ENCODE measurements at places on chromosomes 13 and 19.

GRCh38 chr13:57918913-57919312 lies 287.4 kb downstream of the PCDH17 start:
- DNase-seq: no peak

GRCh38 chr13:91166714-91167511 lies 180.6 kb upstream of the MIR17HG start:
- DNase-seq: no peak

GRCh38 chr13:48040896-48041295 lies 3.4 kb downstream of the NUDT15 start:
- no peak for DNase-seq

DNA sequence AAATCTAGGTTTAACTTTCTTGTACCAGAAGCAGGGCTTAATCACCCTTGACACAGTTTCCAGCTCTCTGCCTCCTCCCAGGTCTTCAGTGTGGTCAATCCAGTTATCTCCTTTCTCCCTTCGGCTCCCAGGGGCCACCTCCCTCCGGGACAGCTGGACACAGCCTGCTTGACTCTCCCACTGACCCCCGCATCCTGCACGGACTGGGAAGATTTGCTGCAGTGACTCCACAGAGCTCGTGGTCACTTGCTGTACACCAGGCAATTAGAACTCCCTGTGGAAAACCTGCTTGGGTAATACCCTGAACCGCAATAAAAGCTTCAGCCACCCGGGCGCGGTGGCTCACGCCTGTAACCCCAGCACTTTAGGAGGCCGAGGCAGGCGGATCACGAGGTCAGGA lies 116.5 kb downstream of the NUFIP1 start:
- no peak for DNase-seq

GRCh38 chr19:3284759-3285646 lies 60.5 kb downstream of the CELF5 start:
- DNase-seq: peak; percentile 93

- DNase-seq: no peak
Observed at GRCh38 chr13:98873377-98874028, 104.4 kb downstream of the DOCK9 start.

Measured in breast epithelium (tissue), 4 donors.